ENCODE measurements at places on chromosomes 7 and 10.
A peak's percentile ranks its signal among the peaks of the same experiment; 100 is the strongest.

- H3K4me3 ChIP-seq = no peak overlapping the region
- no peaks in the 10 kb centered on the region for H3K4me1 ChIP-seq
- H3K27me3 ChIP-seq = no peaks in the 10 kb centered on the region
- H3K36me3 ChIP-seq = no peaks in the 10 kb centered on the region
- DNase-seq = no peak
Observed at GRCh38 chr7:21971780-21972396, 26.2 kb upstream of the CDCA7L start.

DNA sequence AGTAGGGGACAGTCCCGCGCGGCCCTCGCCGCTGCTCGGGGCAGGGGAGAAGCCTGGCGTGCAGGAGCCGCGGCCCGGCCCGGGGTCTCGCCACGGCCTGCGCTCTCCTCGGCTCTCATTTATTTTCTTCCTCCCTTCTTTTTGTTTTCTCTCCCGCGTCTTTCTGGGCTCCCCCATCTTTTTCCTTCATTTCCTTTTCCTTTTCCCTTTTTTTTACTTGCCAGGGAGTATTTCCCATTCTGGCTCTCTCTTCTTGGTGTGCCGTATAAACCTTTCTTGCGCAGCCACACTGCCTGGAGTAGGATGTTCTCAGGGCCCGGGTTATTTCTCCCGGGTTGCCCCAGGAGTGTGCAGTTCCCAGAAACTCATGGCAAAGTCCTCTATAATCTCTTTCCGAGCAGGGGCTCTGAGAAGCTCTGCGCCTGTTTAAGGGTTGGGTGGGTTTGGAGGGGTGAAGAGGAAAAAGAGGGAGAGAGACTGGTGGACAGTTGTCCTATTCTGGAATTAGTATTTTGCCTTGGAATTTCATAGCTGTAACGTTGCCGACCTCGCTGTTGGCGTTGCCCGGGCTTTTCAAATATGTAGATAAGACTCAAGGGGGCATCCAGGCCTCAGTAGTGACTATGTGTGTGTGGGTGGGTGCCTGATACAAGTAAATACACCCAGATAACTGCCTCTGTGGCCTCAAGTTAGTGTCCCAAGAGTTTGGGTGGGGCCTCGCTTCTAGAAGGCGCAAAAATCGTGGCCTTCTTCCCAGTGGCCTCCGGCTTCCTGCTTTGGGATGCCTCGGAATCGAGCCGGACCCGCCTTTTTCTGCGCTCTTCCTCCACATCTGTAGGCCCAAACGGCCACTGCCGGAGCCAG lies 4.3 kb upstream of the ZNF503 start:
- peaks cover 71% of the 10 kb centered on the region for H3K4me1 ChIP-seq
- no peaks in the 10 kb centered on the region for H3K36me3 ChIP-seq
- peaks cover 8% of the 10 kb centered on the region for H3K27me3 ChIP-seq
- peak overlapping the region; percentile 93 for H3K4me3 ChIP-seq
- peak overlapping the region; percentile 97 for H3K27ac ChIP-seq

- no peak for DNase-seq
- H3K4me1 ChIP-seq = peaks cover 39% of the 10 kb centered on the region
- H3K36me3 ChIP-seq = no peaks in the 10 kb centered on the region
- H3K27ac ChIP-seq = peak overlapping the region; percentile 65
- no peak overlapping the region for H3K4me3 ChIP-seq
Observed at GRCh38 chr7:23074443-23075261, 30.9 kb upstream of the KLHL7 start.

- no peaks in the 10 kb centered on the region for H3K36me3 ChIP-seq
- H3K4me3 ChIP-seq = no peak overlapping the region
- H3K27me3 ChIP-seq = no peaks in the 10 kb centered on the region
- no peak for DNase-seq
Observed at GRCh38 chr7:47195641-47196040, 386.3 kb downstream of the TNS3 start.

DNA sequence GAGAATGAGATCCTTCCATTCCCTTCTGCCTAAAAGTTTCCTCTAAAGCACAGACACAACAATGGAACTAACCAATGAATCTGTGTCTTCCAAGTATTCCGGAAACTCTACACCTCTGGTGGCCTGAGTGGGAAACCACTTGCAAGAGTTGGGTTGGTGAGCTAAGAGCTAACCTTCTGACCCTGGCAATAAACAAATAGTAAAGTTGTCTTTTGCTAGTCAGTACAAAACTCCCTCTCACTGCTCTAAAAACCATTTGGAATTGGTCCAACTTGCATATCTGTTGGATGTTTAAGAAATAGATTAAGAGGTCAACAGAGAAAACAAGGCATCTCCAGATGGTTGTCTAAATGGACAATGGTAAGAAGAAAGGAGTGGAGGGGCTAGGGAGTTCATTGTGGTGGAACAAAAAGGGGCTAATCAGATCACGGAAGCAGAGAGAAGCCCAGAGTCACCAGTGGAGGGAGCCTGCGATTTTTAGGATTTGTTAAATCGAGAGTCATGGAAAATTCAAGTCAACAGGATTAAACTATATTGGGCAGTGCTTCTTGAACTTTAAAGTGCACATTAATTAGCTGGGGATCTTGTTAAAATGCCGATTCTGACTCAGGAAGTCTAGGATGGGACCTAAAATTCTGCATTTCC lies 192.3 kb downstream of the EVX1 start:
- no peaks in the 10 kb centered on the region for H3K36me3 ChIP-seq
- H3K4me1 ChIP-seq = no peaks in the 10 kb centered on the region
- no peak for DNase-seq
- H3K27me3 ChIP-seq = peaks cover 13% of the 10 kb centered on the region
- H3K27ac ChIP-seq = no peak overlapping the region

DNA sequence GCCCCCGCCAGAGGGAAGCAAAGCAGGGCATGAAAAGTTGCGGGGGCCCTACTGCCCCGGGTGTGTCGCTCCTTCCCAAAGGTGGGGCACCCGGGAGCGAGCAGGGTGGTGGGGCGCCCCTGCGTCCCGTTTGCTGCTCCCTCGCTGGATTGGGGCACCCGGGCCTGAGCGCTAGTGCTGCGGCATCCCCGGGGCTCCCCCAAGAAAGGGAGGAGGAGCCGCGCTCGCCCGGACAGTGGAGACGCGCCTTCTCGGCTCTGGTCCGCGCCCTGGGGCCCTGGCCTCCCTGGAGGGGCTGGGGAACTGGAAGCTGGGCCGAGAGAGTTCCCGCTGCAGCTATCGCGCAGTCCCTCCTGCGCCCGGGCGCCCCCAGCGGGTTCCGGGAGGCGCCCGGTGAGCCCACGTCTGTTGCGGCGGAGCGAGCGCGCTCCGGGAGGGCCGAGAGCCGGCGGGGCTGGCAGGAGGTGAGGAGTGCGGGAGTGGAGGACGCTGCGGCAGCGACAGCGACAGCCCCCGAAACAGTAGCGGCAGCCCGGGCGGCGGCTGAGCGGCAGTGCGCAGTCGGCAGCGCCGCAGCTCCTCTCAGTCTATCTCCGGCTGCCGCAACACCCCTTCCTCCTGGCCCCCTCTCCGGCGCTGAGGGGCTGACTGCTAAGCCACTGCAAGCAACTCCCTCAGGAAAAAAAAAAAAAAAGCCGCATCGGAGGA lies 504 bp upstream of the BMPER start:
- no peaks in the 10 kb centered on the region for H3K36me3 ChIP-seq
- H3K4me3 ChIP-seq = peak overlapping the region; percentile 77
- peak; percentile 23 for DNase-seq
- H3K4me1 ChIP-seq = peaks cover 23% of the 10 kb centered on the region
- peaks cover 92% of the 10 kb centered on the region for H3K27me3 ChIP-seq

DNA sequence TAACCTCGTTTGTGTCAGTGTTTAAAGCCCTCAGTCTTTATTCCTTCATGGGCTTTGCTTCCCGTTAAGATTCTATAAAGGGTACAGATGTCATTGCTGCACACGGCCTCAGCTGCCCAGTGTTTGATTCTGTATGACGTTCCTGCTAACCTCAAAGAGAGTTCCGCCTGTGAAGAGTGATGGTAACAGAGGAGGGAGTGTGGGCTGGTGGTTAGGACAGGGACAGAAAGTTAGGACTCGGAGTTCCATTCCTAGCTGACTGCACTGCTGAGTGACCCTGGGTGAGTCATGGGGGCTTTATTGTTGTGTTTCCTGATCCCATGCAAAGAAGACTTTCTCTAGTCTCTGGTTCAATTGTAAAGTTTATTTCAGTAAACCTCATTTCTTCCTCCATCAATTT lies 227.1 kb downstream of the DYNC1I1 start:
- no peaks in the 10 kb centered on the region for H3K36me3 ChIP-seq
- no peak overlapping the region for H3K27ac ChIP-seq
- no peaks in the 10 kb centered on the region for H3K4me1 ChIP-seq
- no peaks in the 10 kb centered on the region for H3K27me3 ChIP-seq

DNA sequence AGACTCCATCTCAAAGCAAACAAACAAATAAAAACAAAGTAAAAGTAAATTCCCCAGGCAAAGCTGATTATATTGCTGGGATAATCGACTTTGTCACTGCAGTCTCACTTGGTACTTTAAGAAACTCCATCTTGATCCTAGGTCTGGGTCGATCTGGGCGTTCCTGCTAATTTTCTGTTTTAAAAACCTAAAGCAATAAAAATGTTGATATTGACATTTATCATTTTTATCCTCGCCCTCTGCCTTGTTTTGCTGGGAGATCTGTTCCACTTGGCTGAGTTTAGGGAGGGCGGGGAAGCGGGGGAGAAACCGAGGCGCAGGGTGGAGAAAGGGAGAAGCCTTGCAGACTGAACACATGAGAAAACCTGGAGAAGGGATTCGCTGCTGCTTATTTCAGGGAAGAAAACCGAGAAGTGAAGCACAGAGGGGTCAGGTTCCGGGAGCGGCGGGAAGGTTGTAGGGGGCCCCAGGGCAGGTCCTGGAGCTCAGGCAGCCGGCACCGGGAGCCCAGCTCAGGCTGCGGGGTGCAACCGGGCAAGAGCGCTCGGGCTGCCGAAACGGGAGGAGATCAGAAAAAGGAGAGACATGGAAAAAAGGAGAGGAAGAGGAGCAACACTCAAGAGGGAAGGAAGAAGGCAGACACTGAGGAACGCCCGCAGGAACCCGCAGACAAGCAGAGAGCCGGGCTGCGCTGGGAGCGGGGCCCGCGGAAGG lies 27.3 kb upstream of the KMT2C start:
- no peaks in the 10 kb centered on the region for H3K27me3 ChIP-seq
- peak overlapping the region; percentile 100 for H3K27ac ChIP-seq
- H3K4me1 ChIP-seq = peaks cover 32% of the 10 kb centered on the region

DNA sequence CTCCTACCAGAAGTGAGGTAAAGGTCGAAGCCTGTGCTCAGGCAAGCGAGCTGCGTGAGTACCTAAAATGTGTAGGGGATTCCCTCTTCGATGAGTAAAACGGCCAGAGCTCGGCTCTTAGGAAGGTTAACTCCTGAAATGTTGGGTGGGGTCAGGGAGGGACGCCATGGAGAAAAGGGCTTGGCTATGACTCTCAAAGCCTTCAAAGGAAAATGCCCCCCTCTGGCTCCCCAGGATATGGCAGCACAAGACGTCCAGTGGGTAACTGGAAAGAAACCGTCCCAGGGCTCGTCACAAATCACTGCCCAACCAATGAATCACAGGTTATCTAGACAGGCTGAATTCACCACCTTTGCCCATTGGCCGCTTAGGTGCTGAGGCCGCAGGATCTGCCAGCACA lies 58.0 kb downstream of the CALML3 start:
- no peak overlapping the region for H3K4me3 ChIP-seq
- no peak for DNase-seq
- H3K4me1 ChIP-seq = peaks cover 39% of the 10 kb centered on the region
- H3K36me3 ChIP-seq = no peaks in the 10 kb centered on the region
- H3K27me3 ChIP-seq = peaks cover 28% of the 10 kb centered on the region

- no peaks in the 10 kb centered on the region for H3K36me3 ChIP-seq
- H3K4me3 ChIP-seq = no peak overlapping the region
- peaks cover 15% of the 10 kb centered on the region for H3K27me3 ChIP-seq
- DNase-seq = no peak
Observed at GRCh38 chr10:128609460-128609859, 483.2 kb upstream of the MKI67 start.

- no peaks in the 10 kb centered on the region for H3K27me3 ChIP-seq
- peak overlapping the region; percentile 55 for H3K27ac ChIP-seq
- no peak overlapping the region for H3K4me3 ChIP-seq
- H3K4me1 ChIP-seq = peaks cover 45% of the 10 kb centered on the region
- no peak for DNase-seq
Observed at GRCh38 chr10:95815701-95816240, 59.8 kb downstream of the ENTPD1 start.
